T-helper 9 cell (primary cell): ENCODE measurements at places on chromosomes 12 and 14.

- DNase-seq = no peak
Observed at GRCh38 chr12:96570579-96570978, 81.2 kb downstream of the CFAP54 start.

DNA sequence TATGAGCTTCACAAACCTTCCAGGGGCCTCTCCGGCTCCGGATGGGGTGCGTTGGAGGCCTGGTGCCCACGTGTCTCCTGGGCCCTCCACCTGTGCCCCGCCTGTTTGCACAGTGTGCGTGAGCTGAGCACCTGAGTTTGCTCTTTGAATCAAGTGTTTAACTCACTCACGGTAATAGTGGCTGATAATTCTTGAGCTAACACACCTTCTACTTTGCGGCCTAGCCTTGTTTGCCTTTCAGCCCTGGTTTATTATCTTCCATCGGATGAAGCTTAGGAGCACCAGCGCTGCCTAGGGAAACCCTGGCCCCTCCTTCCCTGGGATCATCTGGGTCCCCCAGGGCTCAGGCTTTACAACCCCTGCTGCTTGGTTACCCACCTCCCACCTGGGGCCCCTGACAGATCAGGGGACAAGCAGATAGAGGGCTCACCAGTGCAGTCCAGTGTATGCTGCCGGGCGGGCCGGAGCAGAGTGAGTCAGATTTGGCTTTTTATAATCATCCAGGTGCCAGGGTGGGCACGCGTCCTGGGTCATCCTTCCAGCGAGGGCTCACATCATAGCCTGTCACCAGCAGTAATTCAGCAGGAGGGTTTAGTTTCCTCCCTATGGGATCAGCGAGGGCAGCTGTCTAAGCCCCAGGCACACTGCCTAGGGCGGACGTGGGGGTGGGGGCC is 62.8 kb upstream of the RFLNA start:
- no peak for DNase-seq

DNA sequence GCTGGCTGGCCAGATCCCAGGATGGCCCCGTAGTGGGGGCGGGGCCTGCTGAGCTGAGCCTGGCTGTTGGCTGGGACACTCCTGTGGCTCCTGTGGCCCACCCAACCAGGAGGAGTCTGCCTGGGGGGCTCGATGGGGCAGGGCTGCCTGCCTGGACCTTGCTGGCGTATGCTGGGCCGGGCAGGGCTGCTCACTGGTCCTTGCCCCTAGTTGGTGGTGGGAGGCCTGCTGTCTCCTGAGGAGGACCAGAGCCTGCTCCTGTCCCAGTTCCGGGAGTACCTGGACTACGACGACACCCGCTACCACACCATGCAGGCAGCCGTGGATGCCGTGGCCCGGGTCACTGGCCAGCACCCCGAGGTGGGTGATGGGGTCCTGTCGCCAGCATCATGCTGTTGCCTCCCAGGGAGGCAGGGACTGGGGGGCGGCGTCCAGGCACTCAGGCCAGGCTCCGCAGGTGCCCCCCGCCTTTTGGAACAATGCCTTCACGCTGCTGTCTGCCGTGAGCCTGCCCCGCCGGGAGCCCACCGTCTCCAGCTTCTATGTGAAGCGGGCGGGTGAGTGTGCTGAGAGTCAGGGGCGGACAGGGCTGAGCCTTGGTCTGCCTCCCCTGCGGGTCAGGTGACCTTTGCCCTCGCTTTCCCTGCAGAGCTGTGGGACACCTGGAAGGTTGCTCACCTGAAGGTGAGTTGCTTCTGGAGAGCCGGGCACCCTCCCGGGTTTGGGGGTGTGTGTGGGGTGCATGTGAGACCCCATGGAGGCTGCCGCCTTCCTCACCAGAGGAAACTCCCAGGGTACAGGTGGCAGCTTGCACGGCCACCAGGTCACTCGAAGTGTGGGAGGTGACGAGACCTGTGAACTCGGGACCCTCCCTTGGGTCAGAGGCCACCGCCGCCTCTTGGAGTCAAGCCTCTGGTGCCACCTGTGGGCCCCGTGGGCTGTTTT is 3.4 kb downstream of the NOC4L start:
- DNase-seq = no peak

DNA sequence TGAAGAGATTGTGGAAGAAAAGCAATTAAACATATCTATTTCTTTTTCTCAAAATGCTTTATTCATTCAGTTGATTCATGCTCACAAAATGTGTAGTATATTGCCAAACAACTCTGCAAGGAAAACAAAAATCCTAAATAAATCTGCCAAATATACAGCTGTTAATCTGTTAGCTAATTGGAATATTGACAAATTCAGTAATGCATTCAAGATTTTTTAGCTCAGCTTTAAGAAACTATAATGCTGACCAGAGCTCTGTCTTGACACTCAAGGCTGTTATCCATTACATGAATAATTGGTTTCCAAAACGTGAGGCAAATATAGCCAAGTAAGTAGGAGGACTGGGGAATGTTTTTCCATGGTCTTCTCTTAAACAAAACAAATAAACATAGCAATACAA is 146.8 kb downstream of the TMTC2 start:
- no peak for DNase-seq

GRCh38 chr12:89140602-89141238 is 211.6 kb downstream of the DUSP6 start:
- DNase-seq = no peak

DNA sequence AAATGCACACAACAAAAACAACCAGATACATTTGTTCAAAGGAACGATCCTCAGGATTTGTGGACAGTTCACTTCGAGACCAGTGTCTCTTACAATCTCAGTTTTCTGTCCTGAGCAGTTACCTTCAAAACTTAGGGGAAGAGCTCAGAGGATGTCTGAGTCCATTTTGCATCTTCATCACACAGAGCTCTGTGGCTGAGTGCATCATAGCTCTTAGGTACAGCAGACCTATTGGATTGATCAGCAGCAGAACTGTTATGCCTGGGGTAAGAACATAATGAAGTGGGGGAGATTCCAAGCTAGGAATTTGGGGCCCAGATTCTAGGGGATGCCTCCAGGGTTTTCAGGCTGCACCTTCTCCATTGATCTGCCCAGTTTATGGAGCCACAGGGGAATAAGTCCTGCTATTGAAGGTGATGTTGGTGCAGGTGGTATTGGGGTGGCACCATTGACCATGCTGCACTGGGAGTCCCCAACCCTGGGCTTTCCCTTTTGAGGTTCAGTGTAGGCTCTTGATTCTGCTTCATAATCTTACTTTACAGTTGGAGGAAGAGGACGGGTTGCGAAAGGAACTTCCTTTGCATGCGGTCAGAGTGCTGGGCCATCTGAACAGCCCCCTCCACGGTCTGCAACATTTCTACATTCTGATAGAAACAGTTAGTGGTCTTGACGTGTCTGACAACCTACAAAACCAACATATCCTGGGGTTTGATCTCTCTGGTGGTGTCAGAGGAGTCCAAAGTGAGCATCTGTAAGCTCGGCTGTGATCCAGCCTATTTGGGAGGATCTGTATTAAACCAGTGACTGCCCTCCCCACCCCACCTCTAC is 112.8 kb downstream of the CHST11 start:
- DNase-seq = peak; percentile 29

GRCh38 chr14:70782361-70782760 is 27.0 kb downstream of the MAP3K9 start:
- DNase-seq = no peak

GRCh38 chr12:50220363-50220995 is 53.3 kb upstream of the CERS5 start:
- DNase-seq = no peak

- no peak for DNase-seq
Observed at GRCh38 chr14:88611878-88612277, 49.0 kb downstream of the ZC3H14 start.

DNA sequence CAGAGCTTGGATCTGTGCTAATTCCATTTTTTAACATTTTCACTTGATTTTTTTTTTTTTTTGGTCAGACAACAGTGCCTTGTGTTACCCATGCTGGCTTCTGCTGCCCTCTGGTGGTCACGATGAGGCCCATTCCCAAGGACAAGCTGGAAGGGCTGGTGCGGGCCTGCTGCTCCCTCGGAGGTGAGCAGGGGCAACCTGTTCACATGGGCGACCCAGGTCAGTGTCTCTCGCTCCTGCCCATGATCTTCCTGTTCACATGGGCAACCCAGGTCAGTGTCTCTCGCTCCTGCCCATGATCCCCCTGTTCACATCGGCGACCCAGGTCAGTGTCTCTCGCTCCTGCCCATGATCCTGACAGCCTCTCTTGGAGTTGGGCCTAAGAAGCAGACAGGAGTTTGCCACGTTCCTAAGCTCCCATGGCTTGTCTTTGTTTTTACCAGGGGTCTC is 59.4 kb downstream of the DGLUCY start:
- DNase-seq = peak; percentile 74

- DNase-seq = no peak
Observed at GRCh38 chr14:50670196-50670865, 2.2 kb upstream of the SAV1 start.

- no peak for DNase-seq
Observed at GRCh38 chr14:35576260-35576659, 42.3 kb downstream of the INSM2 start.

- DNase-seq = no peak
Observed at GRCh38 chr14:56797003-56797568, 13.2 kb downstream of the OTX2 start.

DNA sequence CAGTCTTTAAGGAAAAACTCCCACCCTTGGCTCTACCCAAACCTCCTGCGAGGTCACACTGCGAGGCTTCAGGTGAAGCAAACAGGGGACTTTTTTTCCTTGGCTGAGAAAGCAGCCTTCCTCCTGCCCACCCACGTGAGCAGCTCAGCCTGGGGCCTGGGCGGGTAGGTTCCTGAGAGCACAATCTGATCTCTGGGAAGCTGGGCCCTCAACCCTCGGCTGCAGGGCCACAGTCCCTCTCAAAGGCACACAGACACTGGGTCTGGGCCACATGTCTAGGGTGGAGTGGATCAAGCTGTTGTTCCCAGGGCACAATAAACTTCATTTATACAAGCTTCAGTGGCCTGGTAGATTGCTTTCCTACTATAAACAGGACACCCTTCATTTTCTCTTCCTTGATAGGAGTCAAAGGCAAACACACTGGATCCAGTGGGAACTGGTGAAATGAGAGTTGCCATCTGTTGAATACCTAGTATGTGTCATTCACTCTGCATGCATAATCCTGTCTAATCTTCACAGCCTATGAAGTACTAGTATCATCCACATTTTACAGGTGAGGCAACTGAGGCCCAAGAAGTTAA is 41.3 kb upstream of the PNMA1 start:
- DNase-seq = no peak

- no peak for DNase-seq
Observed at GRCh38 chr12:25376407-25376806, 125.7 kb upstream of the KRAS start.

DNA sequence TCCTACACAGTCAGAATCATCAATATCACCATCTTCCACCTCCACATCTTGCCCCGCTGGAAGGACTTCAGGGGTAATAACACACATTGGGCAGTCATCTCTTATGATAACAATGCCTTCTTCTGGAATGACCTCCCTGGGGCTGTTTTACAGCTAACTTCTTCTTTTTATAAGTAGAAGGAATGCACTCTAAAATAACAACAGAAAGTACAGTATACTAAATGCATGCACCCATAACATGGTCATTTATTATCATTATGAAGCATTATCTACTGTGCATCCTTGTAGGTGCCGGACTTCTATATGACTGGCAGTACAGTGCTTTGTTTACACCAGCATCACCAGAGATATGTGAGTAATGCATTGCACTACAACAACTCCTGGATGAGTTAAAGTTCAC is 19.0 kb upstream of the NUAK1 start:
- no peak for DNase-seq

DNA sequence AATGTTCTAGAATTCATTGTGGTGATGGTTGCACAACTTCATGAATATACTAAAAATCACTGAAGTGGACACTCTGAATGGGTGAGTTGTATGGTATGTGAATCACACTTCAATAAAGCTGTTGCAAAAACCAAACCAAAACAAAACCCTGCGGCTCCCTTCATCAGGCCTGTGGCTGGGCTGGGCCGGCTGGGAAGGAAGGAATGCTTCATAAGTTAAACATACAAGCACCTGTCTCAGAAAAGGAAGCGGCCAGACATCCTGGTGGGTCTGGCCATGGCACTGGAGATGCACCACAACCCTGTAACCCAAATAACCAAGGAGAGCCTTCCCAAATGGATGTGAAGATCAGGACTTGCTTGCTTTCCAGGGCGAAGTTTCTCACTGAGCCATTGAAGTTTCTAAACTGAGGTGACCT is 34.9 kb downstream of the TTC7B start:
- no peak for DNase-seq

GRCh38 chr12:78340406-78340805 is 509.7 kb downstream of the NAV3 start:
- DNase-seq = no peak

DNA sequence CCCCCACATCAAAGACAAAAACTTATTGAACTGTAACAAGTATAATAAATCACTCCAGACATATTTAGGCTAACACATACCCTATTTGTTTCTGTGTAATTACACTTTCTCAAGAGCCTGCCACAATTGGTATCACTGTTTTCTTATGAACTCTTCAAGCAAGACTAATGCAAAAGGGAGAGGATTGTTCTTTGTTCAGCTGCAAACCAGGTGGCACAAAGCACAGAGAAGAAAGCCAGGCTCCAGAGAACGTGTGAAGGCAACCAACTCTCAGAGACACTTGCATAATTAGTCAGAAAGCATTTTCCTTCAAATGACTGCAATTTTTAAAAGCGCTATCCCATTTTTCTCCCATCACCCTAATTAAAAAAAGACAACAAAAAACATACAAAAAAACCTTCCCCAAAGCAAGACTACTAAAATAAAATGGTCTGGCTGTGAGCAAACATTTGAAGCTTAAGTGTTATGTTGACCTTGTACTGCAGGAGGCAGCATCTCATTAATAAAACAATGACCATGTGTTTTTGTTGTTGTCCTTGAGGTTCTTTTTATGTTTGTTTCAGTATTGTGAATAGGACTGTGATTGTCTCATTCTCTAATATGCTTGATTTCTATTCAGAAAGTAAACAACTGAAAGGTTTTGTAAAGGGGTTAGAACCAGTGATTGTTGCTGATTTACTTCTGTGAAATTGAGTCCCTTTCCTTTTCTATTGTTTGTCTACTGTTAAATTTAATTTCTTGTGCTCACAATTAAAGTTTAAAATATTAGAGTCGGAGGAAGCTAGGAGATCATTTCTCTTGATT is 452.7 kb upstream of the PDE3A start:
- DNase-seq = no peak

- DNase-seq = no peak
Observed at GRCh38 chr12:3019005-3019680, 58.0 kb upstream of the TSPAN9 start.

GRCh38 chr14:75361751-75362433 is 65.9 kb upstream of the JDP2 start:
- no peak for DNase-seq

- DNase-seq = no peak
Observed at GRCh38 chr14:36950812-36951211, 221.6 kb downstream of the SLC25A21 start.

DNA sequence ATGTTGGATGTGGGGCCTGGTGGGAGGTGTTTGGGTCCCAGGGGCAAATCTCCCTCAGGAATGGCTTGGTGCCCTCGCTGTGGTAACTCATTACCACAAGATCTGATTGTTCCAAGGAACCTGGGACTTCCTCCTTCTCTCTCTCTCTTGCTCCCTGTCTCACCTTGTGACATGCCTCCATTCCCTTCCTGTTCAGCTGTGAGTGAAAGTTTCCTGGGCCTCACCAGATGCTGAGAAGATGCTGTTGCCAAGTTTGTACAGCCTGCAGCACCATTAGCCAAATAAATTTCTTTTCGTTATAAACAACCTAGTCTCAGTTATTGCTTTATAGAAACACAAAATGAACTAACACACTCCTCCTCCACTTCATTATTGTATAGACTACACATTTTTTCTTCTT is 759.8 kb upstream of the MDGA2 start:
- DNase-seq = no peak
